ENCODE measurements at places on chromosomes 13 and 19.

- no peak for DNase-seq
Measured at GRCh38 chr19:29372461-29372860, 153.3 kb upstream of the VSTM2B start.

GRCh38 chr13:53054569-53054968 is 26.0 kb downstream of the OLFM4 start:
- no peak for DNase-seq

DNA sequence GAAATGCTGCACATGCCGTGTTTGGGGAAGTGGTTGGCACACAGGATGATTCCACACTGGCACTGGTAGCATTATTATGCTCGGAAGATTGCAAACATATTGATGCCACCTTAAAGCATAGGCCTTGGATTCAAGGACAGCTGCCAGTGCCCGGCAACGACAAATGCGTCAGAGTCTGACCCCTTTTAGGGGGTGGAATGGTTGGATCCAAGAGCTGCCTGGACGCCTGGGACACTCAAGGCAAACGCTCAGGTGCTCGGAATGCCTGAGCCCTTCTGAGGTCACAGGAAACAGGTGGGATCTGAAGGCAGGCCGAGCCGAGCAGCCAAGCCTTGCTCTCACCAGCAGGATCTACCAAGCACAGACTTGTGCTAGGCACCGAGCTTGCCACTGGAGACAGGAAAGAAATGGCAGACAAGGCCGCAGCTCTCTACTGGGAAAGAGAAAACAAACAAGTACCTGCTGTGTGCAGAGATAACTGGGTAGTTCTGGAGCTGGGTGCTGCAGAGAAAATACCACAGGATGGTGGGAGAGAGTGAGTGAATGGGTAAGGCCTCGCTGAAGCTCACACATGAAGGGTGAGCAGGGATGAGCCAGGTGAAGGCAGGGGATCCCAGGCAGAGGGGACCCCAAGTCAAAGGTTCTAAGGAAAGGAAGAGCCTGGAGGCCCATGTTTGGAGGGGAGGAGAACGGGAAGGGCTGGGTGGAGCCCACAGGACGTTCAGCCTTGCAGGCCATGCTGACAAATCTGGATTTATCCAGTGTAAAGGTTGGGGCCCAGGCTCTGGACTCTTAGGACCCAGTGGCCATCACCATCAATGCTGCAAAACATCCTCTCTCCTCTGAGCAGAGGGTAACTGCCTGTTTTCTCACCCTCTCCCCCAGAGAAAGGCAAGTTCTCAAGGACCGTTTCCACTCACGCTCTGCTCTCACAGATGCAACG is 9.2 kb downstream of the RANBP3 start:
- DNase-seq, result no peak

DNA sequence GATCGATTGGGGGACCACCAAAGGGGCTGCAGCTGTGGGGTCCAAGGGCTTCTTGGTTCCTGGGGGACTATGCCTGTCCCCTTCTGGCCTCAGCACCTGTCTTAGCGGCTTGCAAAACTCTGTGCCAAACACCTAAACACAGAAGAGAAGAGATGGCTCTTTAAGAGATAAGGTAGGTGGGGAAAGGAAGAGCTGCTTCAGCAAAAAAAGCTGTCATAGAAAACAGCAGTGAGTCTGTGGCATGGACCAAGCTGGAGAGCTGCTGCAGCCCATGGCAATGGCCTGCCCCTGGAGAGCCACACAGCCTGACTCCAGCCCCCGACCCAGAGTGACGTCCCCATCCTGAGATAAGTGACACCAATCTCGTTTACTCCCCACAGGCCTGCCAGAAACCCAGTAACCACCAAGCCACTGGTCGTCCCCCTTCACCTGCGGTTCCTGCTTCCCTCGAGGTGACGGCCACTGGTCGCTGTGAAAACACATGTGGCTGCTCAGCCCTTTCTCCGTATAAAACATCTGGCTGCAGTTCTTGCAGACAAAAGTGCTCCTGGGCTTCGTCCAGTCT is 25.0 kb upstream of the NAPA start:
- no peak for DNase-seq
